HepG2 (cell line): ENCODE measurements at places on chromosomes 2 and 18. TPM values are rescaled to one million over a fixed set of nuclear protein-coding genes. Genes with fewer than 3 reads are reported as not detected.

The WNT10A gene
- total RNA-seq = not detected in 2 replicates

DNA sequence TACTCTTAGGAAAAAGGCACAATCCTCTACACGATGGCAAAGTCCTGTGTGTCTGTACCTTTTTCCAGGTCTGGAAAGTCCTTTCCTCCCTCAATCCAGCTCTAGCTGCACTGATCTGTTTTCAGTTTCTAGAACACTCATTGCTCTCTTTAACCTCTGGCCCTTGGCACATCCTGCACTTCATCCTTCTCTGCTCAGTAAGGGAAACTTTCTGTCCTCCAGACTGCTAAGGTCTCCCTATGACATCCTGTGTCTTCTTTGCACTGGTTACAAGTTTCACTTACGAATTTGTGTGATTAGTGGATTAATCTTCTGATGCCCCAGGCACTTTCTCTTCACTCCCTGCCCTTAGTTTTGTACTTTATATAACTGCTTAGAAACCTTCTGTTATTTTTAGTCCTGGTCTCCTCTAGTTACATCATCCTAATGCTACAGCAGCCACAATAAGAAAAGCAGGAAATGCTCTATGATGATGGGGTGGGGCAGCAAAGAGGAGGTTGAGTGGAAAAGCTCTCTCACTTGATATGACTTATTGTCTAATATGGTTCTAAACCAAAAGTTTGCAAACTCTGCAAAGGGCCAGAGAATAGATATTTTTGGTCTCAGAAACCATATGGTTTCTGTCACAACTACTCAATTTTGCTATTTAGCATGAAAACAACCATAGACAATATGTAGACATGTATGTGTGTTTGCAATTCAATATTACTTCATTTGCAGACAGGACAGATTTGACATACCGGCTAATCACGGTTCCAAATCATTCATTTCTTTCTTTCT lies 568.2 kb downstream of the THSD7B start:
- no peak for DNase-seq

DNA sequence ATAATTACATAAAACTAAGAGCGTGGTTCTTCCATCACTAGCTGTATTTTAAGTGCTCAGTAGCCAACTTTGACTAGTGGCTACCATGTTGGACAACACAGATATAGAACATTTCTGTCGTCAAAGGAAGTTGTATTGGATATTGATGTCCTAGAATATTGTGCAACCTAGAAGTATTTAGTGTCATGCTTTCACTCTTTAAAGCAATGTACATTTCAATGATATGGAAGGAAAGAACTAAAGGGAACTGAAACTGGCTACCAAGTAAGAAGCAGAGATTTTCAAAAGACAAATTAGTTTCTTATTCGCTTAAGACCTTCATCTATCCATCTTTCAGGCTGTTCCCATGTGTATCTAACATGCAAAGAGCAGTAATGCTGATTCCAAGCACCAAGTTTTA lies 85.4 kb upstream of the EML6 start:
- DNase-seq = no peak

The SH3BP4 gene
- total RNA-seq = 34.6 and 44.3 TPM in 2 replicates

GRCh38 chr18:63562284-63562683 lies 20.1 kb downstream of the SERPINB12 start:
- DNase-seq = no peak

- no peak for DNase-seq
These were observed 797.0 kb downstream of the TDRD15 start for GRCh38 chr2:21920721-21921120.

DNA sequence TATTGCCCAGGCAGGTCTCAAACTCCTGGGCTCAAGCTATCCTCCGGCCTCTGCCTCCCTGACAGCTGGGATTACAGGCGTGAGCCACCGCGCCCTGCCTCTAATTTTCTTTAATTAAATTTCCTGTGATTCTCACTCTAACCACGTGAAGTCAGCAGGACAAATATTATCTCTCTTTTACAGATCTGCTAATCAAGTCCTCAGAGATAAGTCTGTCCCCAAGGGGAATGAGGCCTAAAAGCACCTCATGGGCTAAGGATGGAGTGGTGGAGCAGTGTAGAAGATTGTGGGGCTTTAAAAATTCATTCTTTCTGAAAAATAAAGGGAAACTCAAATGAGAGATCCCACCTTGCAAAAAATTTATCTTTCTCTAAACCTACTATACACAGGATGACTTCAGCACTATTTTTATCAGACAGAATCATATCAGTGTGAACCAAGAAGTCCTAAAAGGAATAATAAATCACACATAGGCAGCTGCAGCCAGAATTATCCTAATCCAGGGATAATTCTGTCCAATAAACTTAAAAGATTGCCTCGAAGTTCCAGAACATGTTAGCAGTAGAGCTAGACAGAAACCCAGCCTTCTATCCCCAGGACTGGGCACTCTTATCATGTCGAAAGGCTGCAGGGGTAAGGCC lies 38.3 kb upstream of the BMPR2 start:
- no peak for DNase-seq
